Stomach (tissue), 19 donors: ENCODE measurements at places on chromosomes 6 and 20.

GRCh38 chr6:170405311-170405975, 98.9 kb downstream of the FAM120B start:
- no peak for DNase-seq

GRCh38 chr20:40883097-40883496, 145.5 kb upstream of the TOP1 start:
- no peak for DNase-seq

DNA sequence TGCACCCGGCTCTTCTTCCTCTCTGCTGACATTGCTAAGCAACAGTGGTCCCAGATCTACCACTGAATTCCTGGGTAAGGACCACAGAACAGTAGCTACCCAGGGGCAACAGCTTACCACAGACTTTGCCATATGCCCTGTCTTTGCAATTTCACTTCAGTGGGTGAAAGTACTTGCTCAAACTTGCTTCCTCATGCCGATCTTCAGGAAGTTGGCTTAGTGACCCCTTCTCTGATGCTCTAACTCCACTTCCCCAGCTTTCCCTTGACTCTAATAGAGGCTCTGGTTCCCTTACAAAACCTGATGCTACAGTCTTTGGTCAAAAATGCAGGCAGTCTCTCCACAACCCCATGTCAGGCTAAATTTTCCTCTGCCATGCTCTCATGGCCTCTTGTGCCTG, 3.3 kb upstream of the TAAR5 start:
- no peak for DNase-seq

DNA sequence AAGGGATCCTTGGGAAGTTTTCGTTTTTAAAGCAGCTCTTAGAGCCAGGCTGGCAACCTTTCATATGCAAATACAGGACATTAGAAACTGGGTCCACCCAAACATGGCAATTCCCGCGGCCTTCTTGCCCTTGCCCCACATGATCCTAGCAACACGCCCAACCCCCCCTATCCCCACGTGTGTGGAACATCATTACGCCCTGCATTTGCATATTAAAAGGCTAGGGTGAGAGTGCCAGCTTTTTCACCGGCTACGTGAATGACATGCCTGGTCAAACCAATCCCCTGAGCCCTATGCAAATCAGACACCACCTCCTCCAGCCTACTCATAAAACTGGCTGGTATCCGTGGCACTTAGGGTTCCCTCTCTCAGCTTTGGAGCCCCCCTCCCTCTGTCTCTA, 88.1 kb downstream of the TNFRSF21 start:
- no peak for DNase-seq

DNA sequence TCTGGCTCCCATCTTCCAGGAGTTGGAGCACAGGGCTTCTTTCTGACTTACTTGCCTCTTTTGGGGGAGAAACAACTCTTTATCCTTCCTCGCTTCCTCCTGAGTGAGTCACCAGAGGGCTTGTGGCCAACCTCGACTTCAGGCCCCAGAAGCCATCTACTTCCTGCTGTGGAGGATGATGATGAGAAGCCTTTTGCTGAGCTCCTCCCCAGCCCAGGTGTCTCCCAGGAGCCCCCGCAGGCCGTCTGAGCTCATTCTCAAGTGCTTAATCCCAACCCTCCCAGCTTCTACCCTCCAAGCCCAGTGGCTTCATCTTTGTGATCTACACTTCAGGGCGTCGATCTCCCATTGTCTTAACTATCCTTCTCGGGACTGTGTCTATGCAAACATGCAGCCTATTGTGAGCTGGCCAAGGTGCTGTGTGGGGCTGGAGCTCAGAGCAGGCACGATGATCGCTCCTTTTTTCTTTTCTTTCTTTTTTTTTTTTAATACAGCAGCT, 27.9 kb downstream of the SDCBP2 start:
- DNase-seq = peak; percentile 30

DNA sequence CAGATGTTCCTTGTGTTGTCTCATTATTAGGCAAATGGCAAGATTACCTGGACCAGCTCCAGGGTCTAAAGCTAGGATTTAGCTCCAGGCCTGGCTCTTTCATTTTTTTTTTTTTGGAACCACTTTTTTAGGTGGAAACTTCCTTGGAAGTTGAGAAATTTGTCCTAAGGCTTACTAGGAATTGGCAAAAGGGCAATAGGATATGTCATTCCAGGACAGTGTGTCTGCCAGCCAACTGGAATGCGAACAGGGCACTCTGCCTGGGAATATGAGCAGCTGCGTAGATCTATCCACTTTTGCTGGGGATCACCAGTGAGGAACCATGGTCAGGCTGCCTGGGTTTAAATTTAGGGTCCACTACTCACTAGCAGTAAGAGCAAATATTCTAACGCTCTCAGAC, 304.0 kb downstream of the TSHZ2 start:
- no peak for DNase-seq
